Central memory CD8-positive, alpha-beta T cell (primary cell): ENCODE measurements at places on chromosomes 4 and X.
A peak's percentile ranks its signal among the peaks of the same experiment; 100 is the strongest.

- H3K27ac ChIP-seq = no peak overlapping the region
- DNase-seq = no peak
- H3K4me1 ChIP-seq = no peaks in the 10 kb centered on the region
- H3K4me3 ChIP-seq = no peak overlapping the region
These were observed 199.3 kb downstream of the GC start for GRCh38 chr4:71584585-71584984.

DNA sequence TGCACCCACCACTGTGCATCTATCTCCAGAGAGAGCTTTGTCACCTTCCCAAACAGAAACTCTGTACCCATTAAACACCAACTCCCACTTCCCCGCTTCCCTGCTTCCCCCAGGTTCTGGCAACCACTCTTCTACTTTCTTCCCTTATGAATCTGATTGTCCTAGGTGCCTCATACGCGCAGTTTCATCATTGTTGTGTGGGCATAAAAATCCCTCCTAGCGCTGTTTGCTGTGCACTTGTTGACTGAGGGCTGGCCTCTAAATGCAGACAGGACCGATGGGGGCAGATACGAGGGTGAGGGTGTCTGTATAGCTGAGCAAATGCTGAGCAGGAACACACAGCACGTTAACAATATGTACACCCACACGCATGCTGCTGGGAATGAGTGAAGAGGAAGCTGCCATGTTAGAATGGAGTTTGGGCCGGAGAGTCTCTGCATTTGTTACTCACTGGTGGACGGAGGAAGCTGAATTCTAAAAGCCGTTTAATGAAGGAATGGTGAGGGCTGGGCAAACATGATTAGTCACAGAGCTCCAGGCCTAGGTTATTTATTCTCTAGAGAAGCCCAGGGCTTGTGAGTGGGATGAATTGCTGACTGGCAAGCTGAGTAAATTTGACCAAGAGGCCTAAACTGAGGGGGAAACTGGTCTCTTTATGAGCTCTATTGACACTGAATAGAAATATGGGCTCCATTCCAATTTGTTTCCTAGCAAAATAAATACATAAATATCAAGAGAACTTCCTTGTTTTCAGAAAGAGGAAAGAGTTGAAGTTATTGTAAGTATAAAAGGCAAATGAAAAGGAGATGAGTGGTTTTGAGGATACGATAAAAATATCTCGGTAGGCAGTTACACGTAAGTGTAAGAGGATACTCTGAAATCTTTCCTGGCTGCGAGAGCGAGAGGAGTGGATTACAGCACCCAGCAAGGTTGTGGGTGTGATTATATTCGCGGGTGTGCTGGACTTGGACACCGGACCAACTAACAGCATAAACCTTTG lies 95.9 kb upstream of the RPS6KA3 start:
- no peaks in the 10 kb centered on the region for H3K36me3 ChIP-seq
- DNase-seq = no peak
- H3K27me3 ChIP-seq = no peaks in the 10 kb centered on the region
- H3K4me3 ChIP-seq = no peak overlapping the region
- no peak overlapping the region for H3K27ac ChIP-seq

GRCh38 chrX:108246304-108246954 lies 154.9 kb downstream of the ATG4A start:
- no peaks in the 10 kb centered on the region for H3K4me1 ChIP-seq
- H3K4me3 ChIP-seq = no peak overlapping the region
- H3K27me3 ChIP-seq = peaks cover 7% of the 10 kb centered on the region
- no peaks in the 10 kb centered on the region for H3K36me3 ChIP-seq

DNA sequence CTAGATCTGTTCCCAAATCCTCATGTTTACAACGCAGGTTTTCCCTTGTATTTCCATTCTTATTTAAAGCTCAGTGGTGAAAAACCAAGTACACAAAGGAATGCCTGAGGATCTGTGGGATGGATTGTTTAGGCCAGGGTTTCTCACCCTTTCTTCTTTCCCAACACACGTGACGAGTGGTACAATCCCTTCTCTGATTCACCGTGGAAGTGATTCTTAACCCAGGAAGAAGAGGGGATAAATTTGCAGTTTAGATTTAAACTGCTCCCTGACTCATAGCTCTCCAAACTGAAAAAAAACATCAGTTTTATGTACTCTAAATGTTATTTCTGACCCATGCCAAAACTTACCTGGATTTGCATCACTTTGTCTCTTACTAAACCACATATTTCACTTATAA lies 17.0 kb downstream of the PAQR3 start:
- peaks cover 29% of the 10 kb centered on the region for H3K36me3 ChIP-seq
- DNase-seq = no peak

DNA sequence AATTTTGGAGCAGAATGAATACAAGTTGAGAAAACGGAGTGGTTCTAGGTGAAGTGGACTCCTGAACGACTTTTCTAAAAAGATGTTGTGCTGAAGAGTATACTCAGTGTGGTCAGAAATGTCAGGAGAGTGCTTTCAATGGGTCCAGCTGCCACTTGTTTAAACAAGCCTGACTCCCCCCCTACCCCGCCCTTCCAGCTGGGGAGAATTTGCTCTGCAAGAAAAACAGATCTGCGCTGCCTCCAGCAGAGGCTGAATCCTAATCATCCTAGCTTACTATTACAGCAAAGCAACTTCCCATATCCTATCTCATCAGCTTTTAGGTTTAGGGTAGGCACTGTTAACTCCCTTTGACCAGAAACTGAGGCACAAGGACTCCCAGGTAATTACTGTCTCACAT lies 1.9 kb downstream of the MAP3K15 start:
- no peak for DNase-seq
- H3K27ac ChIP-seq = no peak overlapping the region
- peaks cover 31% of the 10 kb centered on the region for H3K27me3 ChIP-seq
- peak overlapping the region; percentile 46 for H3K4me3 ChIP-seq

DNA sequence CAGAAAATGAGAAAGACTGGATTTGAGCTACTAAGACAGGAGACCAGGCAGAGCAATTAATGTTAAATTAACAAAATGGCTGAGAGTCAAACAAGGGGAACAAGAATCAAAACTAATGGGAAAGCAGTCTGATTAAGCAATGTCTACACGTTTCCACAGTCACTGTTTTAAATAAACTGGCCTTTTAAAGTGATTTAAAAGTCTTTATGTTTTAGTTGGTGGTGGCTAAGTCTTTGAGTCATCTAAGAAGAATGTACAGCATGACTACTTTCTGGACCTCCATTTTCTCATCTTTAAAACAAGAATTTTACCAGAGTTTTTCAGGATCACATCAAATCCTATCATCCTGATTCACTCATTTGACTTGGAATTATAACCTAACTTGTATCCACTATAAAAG lies 233.8 kb downstream of the ENOX2 start:
- no peak overlapping the region for H3K27ac ChIP-seq
- H3K4me3 ChIP-seq = no peak overlapping the region
- DNase-seq = no peak
- no peaks in the 10 kb centered on the region for H3K27me3 ChIP-seq

GRCh38 chr4:173405840-173406606 lies 7.1 kb upstream of the SCRG1 start:
- no peaks in the 10 kb centered on the region for H3K27me3 ChIP-seq
- H3K4me1 ChIP-seq = no peaks in the 10 kb centered on the region
- H3K36me3 ChIP-seq = no peaks in the 10 kb centered on the region
- no peak overlapping the region for H3K27ac ChIP-seq
- no peak for DNase-seq

DNA sequence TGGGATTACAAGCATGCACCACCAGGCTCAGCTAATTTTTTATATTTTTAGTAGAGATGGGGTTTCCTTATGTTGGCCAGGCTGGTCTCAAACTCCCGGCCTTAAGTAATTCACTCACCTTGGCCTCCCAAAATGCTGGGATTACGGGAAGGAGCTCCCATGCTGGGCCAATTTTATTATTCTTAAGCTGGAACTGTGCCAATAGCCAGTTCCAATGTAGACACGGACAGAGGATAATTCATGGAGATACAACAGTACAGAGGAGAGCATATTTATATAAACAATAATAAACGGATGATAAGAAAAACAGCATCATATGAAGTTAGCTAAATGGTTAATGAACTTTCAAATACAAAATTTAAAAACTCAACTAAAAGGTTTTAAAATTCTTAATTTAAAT lies 87.8 kb downstream of the PPA2 start:
- H3K36me3 ChIP-seq = peaks cover 17% of the 10 kb centered on the region
- H3K27ac ChIP-seq = no peak overlapping the region
- no peaks in the 10 kb centered on the region for H3K27me3 ChIP-seq
- H3K4me3 ChIP-seq = no peak overlapping the region

GRCh38 chrX:24117258-24117657 lies 32.3 kb upstream of the ZFX start:
- no peaks in the 10 kb centered on the region for H3K4me1 ChIP-seq
- H3K36me3 ChIP-seq = no peaks in the 10 kb centered on the region
- no peak overlapping the region for H3K27ac ChIP-seq

GRCh38 chr4:139889901-139890300 lies 224.3 kb downstream of the MGST2 start:
- no peak overlapping the region for H3K4me3 ChIP-seq
- H3K27ac ChIP-seq = no peak overlapping the region
- peaks cover 3% of the 10 kb centered on the region for H3K27me3 ChIP-seq
- peaks cover 4% of the 10 kb centered on the region for H3K36me3 ChIP-seq
- no peak for DNase-seq

DNA sequence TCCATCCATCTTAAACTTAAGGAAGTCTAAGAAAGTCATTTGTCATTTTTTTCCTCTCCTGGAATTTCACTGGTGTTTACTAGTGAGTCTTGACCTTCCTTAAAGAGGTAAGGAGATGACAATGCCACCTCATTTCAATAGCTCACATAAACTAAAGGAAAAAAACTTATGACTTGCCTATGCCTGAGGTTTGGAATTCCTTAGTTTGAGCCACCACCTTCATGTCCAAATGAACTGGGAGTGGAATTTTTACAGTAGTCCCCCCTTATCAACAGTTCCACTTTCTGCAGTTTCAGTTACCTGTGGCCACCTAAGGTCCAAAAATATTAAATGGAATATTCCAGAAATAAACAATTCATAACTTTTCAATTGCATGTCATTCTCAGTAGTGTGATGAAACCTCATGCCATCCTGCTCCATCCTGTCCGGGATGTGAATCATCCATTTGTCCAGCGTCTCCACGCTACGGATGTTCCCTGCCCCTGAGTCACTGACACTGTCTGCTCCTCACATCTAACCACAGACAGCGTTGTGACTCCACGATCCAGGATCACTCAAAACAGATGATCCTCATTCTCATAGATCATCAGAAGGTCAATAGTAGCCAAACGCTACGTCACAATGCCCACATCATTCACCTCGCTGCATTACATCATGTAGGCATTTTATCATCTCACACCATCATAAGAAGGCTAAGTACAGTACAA lies 177.4 kb downstream of the SH3KBP1 start:
- peaks cover 17% of the 10 kb centered on the region for H3K36me3 ChIP-seq
- H3K4me1 ChIP-seq = peaks cover 44% of the 10 kb centered on the region
- no peaks in the 10 kb centered on the region for H3K27me3 ChIP-seq
- no peak overlapping the region for H3K4me3 ChIP-seq
- DNase-seq = no peak

DNA sequence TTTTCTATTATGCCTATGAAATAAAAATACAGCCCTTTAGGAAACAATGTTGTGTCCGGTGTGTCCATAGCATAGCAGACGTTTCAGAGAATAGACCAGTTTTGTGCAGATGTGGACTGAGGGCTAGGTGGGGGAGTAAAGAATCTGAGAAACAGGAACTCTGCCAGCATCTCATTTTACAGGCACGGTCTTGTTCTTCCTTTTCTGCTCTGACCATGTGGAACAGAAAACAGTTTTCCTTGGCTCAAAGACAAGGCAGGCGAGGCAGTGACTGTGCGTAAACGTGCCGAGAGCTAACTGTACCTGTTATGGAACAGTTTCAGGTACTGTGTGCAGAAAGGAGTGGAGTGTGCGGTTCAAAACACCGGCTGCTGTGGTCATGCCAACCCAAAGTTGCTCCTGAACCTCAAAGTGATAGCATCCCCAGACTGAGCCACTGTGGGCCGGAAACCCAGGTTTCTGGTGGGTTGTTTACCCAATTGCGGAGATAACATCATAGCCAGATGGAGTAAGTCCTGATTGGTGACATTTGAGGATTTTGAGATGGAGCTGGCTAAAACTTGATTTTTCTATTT lies 20.2 kb downstream of the CNGA2 start:
- DNase-seq = no peak
- no peak overlapping the region for H3K4me3 ChIP-seq
- no peaks in the 10 kb centered on the region for H3K4me1 ChIP-seq
- H3K27me3 ChIP-seq = peaks cover 16% of the 10 kb centered on the region
- H3K36me3 ChIP-seq = no peaks in the 10 kb centered on the region
